ENCODE measurements at places on chromosomes 3 and 15. TPM values are rescaled to one million over a fixed set of nuclear protein-coding genes. Genes with fewer than 3 reads are reported as not detected.

DNA sequence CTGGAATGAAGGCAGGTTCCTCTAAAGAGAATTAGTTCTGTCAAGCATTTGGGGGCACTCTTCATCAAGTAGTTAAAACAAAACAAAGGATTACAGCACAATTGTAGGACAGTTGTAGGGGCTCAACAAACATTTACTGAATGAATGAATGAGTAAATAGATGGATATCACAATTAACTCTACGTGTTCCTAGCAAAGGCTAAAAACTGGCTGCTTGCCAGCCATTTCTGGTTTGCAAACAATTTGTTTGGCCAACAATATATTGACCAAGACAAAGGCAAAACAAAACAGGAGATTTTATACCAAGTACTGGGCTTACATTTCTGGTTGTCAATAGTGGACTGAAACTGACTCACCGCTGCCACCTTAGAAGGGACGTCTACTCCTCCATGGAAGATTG, 116.8 kb downstream of the ZNF280D start:
- no peaks in the 10 kb centered on the region for H3K4me1 ChIP-seq
- no peak for DNase-seq
- no peak overlapping the region for H3K4me3 ChIP-seq
- no peak overlapping the region for H3K27ac ChIP-seq
- no peaks in the 10 kb centered on the region for H3K27me3 ChIP-seq

- H3K27ac ChIP-seq = no peak overlapping the region
- no peak overlapping the region for H3K4me3 ChIP-seq
- no peak for DNase-seq
These were observed 474.2 kb upstream of the RGMA start for GRCh38 chr15:93563218-93563617.

DNA sequence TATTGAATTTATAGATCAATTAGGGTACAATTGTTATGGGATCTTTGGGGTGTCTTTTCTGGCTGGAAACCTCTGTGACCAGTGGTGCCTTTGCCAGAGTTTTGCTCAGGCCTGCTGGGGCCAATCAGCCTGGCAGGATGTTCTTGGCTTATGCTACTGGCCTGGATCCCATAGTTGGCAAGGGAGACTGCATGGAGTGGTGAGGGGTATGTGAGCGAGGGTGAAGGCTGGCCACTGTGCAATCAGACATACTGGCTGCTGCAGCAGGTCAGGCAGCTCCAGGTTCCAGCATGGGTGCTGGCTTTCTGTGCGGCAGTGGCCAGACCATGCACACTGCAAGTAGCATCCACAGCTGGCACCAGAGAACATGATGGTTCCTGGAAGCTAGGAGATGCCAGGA, 1053.2 kb upstream of the GBE1 start:
- peaks cover 4% of the 10 kb centered on the region for H3K36me3 ChIP-seq
- H3K27ac ChIP-seq = no peak overlapping the region
- DNase-seq = no peak
- H3K4me3 ChIP-seq = no peak overlapping the region
- H3K4me1 ChIP-seq = no peaks in the 10 kb centered on the region

- H3K36me3 ChIP-seq = no peaks in the 10 kb centered on the region
- H3K4me1 ChIP-seq = no peaks in the 10 kb centered on the region
- no peak for DNase-seq
- peak overlapping the region; percentile 87 for H3K27ac ChIP-seq
- no peaks in the 10 kb centered on the region for H3K27me3 ChIP-seq
These were observed 16.8 kb downstream of the ATG7 start for GRCh38 chr3:11288786-11289637.

GRCh38 chr3:35638980-35639253, 408 bp upstream of the ARPP21 start:
- no peaks in the 10 kb centered on the region for H3K36me3 ChIP-seq
- no peaks in the 10 kb centered on the region for H3K4me1 ChIP-seq
- no peak for DNase-seq
- H3K27ac ChIP-seq = no peak overlapping the region
- no peaks in the 10 kb centered on the region for H3K27me3 ChIP-seq

- peak overlapping the region; percentile 46 for H3K27ac ChIP-seq
- no peaks in the 10 kb centered on the region for H3K27me3 ChIP-seq
- H3K36me3 ChIP-seq = no peaks in the 10 kb centered on the region
- H3K4me1 ChIP-seq = no peaks in the 10 kb centered on the region
These were observed 77.2 kb downstream of the LDHAL6B start for GRCh38 chr15:59283717-59284391.

DNA sequence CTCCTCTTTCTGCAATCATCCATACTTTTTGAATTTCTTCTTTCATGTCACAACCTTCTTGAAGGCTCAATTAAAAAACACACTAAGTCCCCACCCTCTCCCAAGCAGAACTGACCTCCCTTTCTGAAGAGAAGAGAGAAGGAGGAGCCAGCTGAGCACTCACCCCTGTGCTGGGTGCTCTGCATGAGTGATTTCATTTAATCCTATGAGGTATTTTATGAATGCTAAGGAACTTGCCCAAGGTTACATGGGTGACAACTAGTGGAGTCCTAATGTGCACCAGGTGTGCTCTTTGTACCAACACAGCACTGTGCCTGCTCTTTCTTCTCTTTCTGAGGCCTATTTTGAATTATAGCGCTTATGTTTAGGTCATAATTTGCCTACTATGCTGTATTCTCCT, 135.6 kb downstream of the DUT start:
- H3K27ac ChIP-seq = no peak overlapping the region
- no peaks in the 10 kb centered on the region for H3K27me3 ChIP-seq
- DNase-seq = no peak
- no peak overlapping the region for H3K4me3 ChIP-seq

GRCh38 chr15:69232144-69232543, 66.6 kb upstream of the PAQR5 start:
- no peak for DNase-seq
- H3K27ac ChIP-seq = no peak overlapping the region
- no peaks in the 10 kb centered on the region for H3K36me3 ChIP-seq
- no peaks in the 10 kb centered on the region for H3K27me3 ChIP-seq

DNA sequence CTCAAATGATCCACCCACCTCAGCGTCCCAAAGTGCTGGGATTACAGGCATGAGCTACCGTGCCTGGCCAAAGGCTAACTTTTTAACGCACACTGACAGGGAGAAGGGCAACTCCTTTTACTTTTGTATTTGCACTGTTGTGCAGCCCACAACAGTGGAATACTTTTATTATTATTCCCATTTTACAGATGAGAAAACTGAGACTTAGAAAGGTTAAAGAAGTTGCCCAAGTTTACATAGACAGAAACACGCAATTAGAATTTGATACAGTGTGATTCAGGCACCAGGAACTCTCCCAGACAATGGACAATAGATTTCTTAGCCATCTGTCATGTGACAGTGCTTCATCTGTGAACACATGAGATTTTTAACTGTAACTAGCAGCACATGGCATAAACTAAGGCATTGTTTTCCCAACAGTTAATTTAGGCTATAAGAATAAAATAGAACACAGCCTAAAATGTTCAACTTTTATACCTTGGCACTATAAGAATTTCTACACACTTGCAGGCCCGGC, 18.8 kb downstream of the STAG1 start:
- no peaks in the 10 kb centered on the region for H3K27me3 ChIP-seq
- H3K27ac ChIP-seq = no peak overlapping the region
- no peaks in the 10 kb centered on the region for H3K36me3 ChIP-seq
- DNase-seq = no peak
- H3K4me3 ChIP-seq = no peak overlapping the region
- H3K4me1 ChIP-seq = no peaks in the 10 kb centered on the region

GRCh38 chr3:185059766-185060165, 93.1 kb downstream of the C3orf70 start:
- DNase-seq = no peak
- H3K27ac ChIP-seq = no peak overlapping the region
- H3K36me3 ChIP-seq = no peaks in the 10 kb centered on the region

DNA sequence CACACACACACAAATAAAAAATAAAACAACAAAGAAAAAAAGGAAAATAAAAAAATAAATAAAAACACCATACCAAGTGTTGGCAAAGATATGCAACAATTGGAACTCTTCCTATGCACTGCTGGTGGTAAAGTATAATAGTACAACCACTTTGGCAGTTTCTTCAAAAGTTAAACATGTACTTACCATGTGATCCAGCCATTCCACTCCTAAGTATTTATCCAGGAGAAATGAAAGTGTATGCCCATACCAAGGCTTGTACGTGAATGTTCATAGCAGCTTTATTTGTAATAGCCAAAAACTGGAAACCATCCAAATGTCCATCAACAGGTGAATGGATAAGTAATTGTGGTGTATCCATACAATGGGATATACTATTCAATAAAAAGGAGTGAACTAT, 17.0 kb downstream of the WDR93 start:
- H3K36me3 ChIP-seq = no peaks in the 10 kb centered on the region
- H3K27ac ChIP-seq = no peak overlapping the region
- H3K27me3 ChIP-seq = no peaks in the 10 kb centered on the region
- no peak overlapping the region for H3K4me3 ChIP-seq

- H3K36me3 ChIP-seq = no peaks in the 10 kb centered on the region
- H3K4me3 ChIP-seq = no peak overlapping the region
- H3K27me3 ChIP-seq = no peaks in the 10 kb centered on the region
- DNase-seq = no peak
These were observed 27.8 kb downstream of the STAC start for GRCh38 chr3:36408146-36408545.

GRCh38 chr15:62068810-62069167, 2.0 kb downstream of the C2CD4A start:
- no peak for DNase-seq
- peak overlapping the region; percentile 65 for H3K27ac ChIP-seq
- no peaks in the 10 kb centered on the region for H3K27me3 ChIP-seq
- H3K4me1 ChIP-seq = no peaks in the 10 kb centered on the region
- peak overlapping the region; percentile 78 for H3K4me3 ChIP-seq

DNA sequence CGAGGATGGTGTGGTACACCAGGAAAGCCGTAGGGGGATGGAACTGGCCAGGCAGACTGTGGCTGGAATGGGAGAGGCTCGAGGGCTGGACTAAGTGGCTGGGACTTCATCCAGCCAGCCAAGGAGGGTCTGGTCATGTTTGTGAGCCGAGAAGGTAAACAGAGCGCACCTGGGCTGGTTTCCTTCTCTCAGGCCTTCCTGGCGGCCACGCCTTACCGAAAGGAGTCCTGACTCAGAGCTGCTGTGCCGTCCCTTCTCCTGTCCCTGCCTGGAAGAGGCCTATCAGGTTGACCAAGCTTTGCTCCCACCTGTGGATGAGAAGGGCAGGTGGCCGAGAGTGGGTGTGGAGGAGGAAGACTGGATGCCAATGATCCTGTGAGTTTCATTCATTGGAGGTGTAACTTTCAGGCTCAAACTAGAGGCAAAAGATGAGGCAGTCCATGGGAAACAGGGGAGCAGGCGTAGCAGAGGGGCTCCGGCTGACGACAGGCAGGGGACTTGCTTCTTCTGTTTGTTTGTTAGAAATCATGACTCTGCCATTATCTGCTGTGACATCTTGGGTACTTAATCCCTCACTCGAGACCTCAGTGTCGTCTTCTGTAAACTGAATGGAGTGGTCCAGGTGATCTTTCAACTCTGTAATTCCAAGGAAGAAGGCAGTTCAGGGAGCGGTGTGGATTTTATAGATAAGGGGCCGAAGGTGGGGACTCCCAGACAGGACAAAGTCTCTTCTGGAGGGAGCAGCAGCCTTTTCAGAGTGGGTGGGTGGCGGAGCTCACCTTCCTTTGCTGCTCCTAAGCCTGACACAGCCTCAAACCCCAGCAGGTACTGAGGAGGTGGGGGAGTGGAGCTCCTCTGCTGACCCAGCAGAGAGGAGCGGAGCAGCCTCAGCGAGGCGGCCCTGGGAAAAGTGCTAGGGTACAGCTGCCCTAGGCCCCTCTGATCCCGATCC, 71.8 kb upstream of the GATM start:
- H3K27ac ChIP-seq = peak overlapping the region; percentile 62
- H3K4me3 ChIP-seq = peak overlapping the region; percentile 35
- H3K4me1 ChIP-seq = peaks cover 2% of the 10 kb centered on the region
- peak; percentile 53 for DNase-seq
- H3K36me3 ChIP-seq = no peaks in the 10 kb centered on the region

Gene ITIH1
- total RNA-seq = 0.32 TPM

Gene PLA2G4F
- under 0.01 TPM for total RNA-seq

Gene MINAR1
- total RNA-seq = 1.0 TPM

Gene B3GALNT1
- total RNA-seq = 4.5 TPM

Gene CEP19
- total RNA-seq = 2.6 TPM

Gene MCF2L2
- total RNA-seq = 0.64 TPM

Gene ATG3
- total RNA-seq = 97.9 TPM

Gene ICE2
- total RNA-seq = 40.7 TPM

Data from breast epithelium (tissue), 4 donors.